ENCODE measurements at places on chromosomes 1 and 21.

DNA sequence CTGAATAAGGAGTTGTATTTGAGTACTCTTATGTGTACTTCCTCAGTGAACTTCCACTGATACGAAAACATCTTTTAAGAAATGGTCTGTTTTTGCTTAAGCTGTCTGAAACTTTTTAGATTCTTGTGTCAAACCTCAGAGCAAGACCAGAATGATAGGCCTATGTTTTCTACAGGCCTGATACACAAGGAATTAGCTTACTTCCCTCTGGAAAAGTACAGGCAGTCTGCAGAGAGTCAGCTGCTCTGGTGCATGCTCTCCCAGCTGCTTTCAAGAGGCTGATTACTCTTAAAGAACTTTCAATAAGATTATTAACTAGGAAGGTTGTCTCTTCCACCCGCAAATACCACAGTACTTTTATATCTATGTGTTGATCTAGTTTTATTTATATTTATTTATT is 9.5 kb downstream of the SNX27 start:
- DNase-seq, result no peak

- no peak for DNase-seq
Measured at GRCh38 chr1:186535388-186536133, 74.6 kb upstream of the PDC start.

GRCh38 chr1:205002705-205003104 is 40.3 kb upstream of the CNTN2 start:
- DNase-seq, result no peak

GRCh38 chr21:15079269-15079668 is 14.5 kb upstream of the NRIP1 start:
- no peak for DNase-seq

DNA sequence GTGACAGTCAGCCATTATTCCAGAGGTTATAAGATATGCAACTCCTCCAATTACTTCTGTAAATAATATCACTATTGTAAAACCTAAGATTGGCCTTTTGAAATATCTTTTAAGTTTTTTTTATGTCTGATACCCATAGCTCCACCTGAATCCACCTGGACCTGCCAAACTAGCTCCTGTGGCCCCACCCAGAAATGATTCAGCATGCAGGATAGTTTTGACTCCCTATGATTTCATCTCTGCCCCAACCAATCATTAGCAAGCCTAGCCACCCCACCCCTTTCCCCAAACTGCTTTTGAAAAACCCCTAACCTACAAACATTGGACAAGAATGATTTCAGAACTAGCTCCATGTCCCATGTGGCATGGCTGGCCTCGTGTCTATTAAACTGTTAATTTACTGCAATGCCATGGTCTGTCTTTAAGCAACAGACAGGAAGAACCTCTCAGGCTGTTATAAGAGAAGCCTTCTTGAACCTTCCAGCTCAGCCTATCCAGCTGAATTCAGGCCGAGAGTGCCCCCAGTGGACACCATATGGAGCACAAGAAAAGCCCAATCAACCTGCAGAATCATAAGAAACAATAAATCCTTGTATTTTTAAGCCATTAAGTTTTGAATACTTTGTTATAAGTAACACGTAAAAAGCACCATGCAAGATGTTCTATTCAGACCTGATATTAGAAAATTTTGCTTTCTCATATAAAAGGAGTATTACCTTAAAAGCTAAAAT is 263.0 kb upstream of the ZRANB2 start:
- DNase-seq, result no peak

DNA sequence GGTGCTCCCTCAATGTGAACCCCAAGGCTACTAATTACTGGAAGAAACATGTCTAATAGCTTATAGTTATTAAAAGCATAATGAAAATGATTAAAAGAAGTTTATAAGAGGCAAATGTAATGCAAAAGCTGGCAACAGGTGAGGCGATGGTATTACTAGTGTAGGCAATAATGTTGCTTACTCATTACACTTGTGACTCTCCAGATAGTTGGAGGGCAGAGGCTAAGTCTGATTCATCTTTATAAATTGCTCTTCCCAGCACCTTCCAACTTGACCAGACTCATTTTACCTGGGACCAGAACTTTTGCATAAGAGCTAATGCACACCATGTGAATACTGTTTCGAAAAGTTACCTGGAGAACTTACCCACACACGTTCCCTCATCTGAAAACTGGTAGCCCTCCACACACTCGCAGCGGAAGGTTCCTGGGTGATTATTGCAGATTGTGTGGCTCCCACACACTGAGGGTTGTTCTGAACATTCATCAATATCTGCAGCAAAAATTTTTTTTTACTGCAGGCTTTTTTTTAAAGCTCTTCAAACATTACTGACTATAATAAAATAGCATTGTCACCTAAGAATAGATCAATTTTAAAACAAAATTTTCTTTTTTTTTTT is 48.0 kb downstream of the NID1 start:
- DNase-seq, result no peak

DNA sequence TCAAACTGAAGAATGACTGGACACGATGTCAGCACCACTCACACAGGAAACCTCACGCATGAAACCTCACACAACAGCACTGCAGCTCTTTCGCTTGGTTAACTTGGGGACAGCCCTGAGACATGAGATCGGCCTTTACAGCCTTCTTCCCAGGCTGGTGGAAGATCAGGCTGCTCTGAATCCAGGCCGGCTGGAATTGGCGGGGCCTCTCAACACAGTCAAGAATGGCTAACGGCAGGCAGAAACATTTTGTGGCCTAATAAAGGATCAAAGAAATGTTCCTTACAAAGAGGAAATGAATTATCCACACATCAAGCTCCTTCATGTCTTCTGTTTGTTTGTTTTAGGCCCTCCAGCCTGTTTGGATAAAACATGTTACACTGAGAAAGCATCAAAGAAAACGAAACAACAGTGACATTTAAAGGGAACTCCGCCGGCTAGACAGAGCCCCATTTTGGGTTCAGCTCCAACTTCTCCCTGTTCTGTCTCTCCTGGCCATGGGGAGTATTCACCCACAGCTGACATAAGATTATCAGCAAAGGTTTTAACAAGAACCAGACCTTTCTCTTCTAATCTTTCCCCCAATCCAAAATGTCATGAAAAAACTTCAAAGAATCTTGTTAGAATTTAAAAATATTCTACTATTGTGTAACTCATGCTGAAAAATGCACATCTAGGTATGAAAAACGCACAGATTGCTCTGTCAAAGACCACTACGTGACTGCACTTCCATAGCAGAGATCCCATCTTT is 131.2 kb downstream of the SLC45A1 start:
- no peak for DNase-seq

- DNase-seq, result no peak
Measured at GRCh38 chr21:42584296-42584641, 69.2 kb upstream of the PDE9A start.

- DNase-seq, result no peak
Measured at GRCh38 chr21:45594721-45595489, 48.6 kb upstream of the PCBP3 start.

Data from vagina (tissue), 2 donors.